ENCODE measurements at places on chromosomes 4 and X. TPM values are rescaled to one million over a fixed set of nuclear protein-coding genes. Genes with fewer than 3 reads are reported as not detected.

The FIP1L1 gene
- 34.8 TPM for total RNA-seq

The MGARP gene
- total RNA-seq = 0.95 TPM

The ARX gene
- total RNA-seq = 0.38 TPM

The FAM47B gene
- not detected for total RNA-seq

The CYP2U1 gene
- 1.3 TPM for total RNA-seq

The GUCY1B1 gene
- total RNA-seq = 0.36 TPM

The DMP1 gene
- total RNA-seq = not detected

The ADGRG2 gene
- total RNA-seq = 9.3 TPM

The TMEM150C gene
- total RNA-seq = 0.77 TPM

The ZIC3 gene
- not detected for total RNA-seq

The NHS gene
- 2.3 TPM for total RNA-seq

The BMPR1B gene
- total RNA-seq = 6.3 TPM

The BEND2 gene
- total RNA-seq = not detected

The COL4A6 gene
- 15.7 TPM for total RNA-seq

The TCEANC gene
- total RNA-seq = 0.66 TPM

The UGT2B11 gene
- 0.16 TPM for total RNA-seq

The F8 gene
- total RNA-seq = 3.6 TPM

Data from A549 treated with Hydrocortisone at 1 μM for 4 hours (cell line).